ENCODE measurements at places on chromosomes 4 and X.

GRCh38 chr4:39937683-39938268 lies 39.9 kb downstream of the PDS5A start:
- no peak for DNase-seq

- DNase-seq, result no peak
Measured at GRCh38 chrX:54447461-54447860, 7.3 kb downstream of the TSR2 start.

DNA sequence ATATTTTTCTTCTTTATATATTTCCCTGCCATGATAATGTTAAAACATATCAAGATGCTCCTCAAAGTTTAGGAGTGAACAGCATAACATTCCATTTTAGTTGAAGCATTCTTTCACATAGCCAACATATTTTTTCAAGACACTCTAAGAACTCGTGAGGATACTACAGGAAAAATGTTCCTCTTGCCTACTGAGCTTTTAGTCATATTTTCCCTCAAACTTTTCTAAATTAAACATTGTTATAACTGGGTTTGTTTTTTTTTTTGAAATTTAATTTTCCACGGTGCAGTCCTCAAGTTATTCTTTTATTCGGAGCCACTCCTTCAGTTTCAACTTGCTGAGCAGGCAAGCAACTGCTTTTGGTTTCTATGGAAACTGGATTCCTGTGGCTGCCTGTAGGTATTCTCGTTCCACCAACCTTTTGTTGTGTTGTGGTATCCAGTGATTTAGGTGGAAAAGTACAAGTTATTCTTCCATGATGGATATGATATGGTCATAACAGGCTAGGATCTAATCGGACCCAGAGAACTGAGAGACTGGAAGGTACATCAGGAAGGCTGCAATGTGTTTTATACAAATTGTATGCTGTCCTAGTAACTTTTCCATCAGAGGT lies 248.0 kb downstream of the TRIML1 start:
- DNase-seq, result no peak

DNA sequence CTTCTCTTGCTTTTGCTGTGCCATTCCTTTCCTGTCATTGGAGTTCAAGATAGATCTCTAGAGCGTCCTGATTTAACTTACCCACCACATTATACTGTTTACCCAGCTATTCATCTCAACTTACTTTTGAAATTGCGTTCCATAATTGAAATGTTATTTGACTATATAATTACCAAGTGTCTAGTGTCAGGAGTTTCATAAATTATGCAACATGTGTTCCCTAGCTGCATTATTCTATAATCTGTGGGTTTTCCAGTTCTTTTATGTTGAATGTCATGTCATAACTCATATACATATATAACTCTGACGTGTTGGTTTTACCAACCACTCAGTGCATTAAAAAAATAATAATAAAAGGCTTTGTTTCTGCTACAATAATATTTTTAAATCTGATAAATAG lies 285.9 kb upstream of the ARSJ start:
- DNase-seq, result no peak

- no peak for DNase-seq
Measured at GRCh38 chr4:14368391-14368790, 633.9 kb upstream of the CPEB2 start.

GRCh38 chr4:128381748-128382559 lies 94.3 kb upstream of the PGRMC2 start:
- no peak for DNase-seq

GRCh38 chr4:11297201-11297600 lies 131.5 kb downstream of the HS3ST1 start:
- no peak for DNase-seq
